Trophoblast cell (in vitro differentiated cells and primary cell): ENCODE measurements at places on chromosomes 2 and 18.

DNA sequence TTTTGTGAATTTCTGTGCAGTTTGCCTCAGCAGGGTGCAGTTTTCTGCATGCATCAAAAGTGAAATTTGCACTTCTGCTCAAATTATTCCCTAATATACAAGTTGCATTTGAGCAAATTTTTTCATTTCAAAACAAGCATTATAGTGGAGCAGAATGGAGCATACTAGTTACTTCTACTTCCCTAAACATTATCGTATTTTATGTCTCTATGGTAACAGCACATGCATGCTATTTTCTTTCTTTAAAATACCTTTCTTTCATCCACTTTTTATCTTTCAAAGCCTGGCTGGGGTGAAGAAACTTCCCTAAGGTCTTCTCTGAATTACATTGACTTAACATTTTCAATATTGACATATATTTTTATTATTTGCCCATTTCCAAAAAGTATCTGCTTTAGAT is 11.2 kb downstream of the RHBDD1 start:
- DNase-seq = no peak

DNA sequence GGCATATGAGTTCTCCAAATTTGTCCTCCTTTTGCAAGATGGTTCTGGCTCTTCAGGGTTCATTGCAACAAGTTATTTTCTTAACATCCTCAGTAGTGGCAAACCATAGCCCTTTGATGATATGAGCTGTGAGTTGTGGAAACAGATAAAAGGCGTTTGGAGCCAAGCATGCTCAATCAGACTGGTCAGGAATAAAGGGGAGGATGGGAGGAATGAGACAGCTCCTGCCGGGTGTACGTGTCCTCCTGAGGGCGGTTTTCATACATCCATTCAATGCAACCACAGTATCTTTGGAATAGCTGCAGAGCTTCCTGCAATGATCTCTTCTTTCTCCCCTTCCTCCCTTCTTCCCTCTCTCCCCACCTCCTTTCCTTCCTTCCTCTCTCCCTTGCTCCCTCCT is 245.8 kb downstream of the GLI2 start:
- no peak for DNase-seq

GRCh38 chr2:162686336-162686735 is 152.2 kb downstream of the KCNH7 start:
- DNase-seq = no peak

- no peak for DNase-seq
Measured at GRCh38 chr2:95122197-95122551, 566 bp upstream of the MRPS5 start.

DNA sequence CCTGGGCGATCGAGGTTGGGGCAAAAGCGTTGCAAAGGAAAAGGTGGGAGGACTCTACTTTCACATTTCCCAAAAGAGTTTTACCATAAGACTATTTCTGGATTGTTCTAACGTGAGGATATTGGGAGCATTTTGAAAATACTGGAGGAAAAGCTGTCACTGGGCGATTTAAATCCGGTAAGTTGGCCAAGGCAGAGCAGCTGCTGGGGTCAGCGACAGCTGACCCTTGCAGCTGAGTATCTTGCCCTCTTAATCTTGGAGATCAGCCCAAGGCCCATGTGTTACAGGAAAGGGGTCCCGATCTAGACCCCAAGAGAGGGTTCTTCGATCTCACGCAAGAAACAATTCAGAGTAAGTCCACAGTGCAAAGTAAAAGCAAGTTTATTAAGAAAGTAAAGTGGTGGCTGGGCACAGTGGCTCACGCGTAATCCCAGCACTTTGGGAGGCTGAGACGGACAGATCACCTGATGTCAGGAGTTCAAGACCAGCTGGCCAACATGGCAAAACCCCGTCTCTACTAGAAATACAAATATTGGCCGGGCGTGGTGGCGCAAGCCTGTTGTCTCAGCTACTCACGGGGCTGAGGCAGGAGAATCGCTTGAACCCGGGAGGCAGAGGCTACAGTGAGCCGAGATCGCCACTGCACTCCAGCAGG is 964 bp upstream of the ST3GAL5 start:
- peak; percentile 52 for DNase-seq

GRCh38 chr2:232214053-232214452 is 164.5 kb upstream of the ALPP start:
- peak; percentile 92 for DNase-seq

DNA sequence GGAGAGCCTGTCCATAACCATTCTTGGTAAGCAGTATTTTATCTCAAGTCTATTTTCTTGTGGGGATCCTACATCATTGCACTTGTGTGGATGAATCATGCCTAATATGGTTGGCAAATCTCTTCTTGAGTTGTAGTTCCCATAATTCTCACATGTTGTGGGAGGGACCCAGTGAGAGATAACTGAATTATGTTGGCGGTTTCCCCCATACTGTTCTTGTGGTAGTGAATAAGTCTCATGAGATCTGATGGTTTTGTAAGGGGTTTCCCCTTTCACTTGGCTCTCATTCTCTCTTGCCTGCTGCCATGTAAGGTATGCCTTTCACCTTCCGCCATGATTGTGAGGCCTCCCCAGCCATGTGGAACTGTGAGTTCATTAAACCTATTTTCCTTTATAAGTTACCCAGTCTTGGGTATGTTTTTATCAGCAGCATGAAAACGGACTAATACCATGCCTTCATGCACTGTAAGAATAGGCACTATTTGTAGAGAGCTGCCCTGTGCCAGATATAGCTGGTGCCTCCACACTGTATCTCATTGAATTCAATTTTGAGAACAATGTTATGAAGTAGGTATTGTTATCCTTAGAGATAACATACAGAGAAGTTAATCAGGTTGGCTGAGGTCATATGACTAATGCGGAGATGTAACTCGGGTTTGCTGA is 148.3 kb downstream of the PLCL1 start:
- DNase-seq = no peak

GRCh38 chr2:204750389-204750788 is 205.1 kb downstream of the PARD3B start:
- DNase-seq = no peak

DNA sequence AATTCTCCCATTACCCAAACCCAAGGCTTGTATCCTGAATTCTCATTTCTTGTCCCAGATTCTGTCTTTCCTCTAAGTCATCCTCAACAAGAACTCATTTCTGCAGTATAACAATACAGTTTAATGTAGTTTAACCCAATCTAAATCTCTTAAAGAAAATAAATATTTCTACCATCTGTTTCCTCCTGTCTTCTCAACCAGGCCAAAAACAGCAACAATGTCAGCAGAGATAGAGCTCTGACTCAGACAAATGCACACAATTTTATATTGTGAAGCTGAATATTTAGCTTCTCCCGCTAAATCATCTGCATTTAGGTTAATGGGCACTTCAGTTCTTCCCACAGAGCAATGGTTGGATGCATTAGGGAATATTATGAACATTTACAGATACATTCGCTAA is 35.7 kb upstream of the KYNU start:
- no peak for DNase-seq

DNA sequence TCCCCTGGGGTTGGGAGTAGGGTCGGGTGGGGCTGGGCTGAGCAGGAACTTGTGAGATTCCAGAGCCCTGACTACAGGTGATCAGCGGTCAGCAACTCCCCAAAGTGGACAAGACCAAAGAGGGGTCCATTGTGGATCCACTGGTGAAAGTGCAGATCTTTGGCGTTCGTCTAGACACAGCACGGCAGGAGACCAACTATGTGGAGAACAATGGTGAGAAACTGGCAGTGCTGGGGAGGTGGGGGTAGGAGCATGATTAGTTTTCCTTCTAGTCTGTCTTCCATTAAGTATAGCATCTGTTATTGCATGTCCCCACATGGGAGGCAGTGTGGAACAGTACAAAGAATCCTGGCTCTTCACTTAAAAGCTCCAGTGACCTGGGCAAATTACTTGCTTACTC is 23.7 kb downstream of the ZNF142 start:
- no peak for DNase-seq
